ENCODE measurements at places on chromosomes 2 and 18.
A peak's percentile ranks its signal among the peaks of the same experiment; 100 is the strongest.

DNA sequence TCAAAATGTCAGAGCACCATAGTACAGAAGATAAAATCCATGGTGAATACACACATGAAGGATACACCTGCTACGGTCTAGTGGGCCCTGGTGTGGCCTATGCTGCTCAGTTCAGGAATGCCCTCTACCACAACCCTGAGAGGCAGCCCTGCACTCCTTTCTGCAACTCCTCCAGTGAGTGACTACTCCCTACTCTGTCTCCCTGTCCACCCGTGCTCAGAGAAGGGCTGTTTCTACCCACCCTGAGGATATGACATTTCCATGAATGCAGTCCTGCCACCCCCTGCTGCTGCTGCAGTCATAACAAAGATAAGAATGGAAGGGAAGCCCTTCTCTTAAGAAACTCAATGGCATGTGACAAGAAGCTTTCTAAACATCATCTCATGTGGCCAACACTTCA lies 137.0 kb downstream of the EN1 start:
- no peak for DNase-seq

GRCh38 chr18:10296491-10296890 lies 157.9 kb upstream of the APCDD1 start:
- DNase-seq: no peak

GRCh38 chr2:26399771-26400376 lies 1.8 kb upstream of the DRC1 start:
- no peak for DNase-seq

- no peak for DNase-seq
These were observed 58.6 kb downstream of the KCNG2 start for GRCh38 chr18:79856119-79857007.

- no peak for DNase-seq
These were observed 197.8 kb downstream of the CTIF start for GRCh38 chr18:48736321-48737260.

- no peak for DNase-seq
These were observed 313.0 kb upstream of the NRXN1 start for GRCh38 chr2:51344886-51345285.

DNA sequence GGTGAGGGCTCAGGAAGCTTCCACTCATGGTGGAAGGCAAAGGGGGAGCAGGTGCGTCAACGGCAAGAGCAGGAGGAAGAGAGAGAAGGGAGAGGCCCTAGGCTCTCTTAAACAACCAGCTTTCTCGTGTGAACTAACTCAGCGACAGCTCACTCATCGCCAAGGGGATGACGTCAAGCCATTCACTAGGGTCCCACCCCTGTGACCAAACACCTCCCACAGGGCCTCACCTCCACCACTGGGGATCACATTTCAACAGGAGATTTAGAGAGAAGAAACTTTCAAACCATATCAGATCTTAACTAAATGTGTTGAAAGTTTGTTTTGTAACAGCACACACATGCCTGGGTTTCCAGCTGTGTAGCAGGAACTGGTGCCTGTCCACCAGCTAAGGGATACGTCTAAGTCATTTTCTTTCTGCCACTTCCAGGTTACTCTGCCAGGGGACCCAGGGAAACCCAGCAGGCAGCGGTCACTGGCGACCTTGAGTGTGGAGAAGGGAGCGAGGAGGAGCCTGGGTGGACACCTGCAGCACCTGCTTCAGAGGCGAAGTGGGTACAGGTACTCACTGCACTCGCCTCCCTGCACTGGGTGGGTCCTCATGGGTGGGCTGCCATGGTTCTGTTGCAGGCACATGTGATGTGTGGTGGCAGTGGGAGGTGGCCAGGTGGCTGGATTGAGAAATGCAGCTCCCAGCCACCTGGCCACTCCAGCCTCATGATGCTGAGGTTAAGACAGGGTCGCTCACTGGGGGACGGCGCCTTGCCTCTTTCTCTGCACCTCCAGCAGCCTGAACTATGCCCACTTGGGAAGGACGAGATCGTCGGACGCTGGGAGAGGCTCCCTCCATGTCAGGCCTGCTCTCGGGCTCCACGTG lies 8.4 kb upstream of the GPC1 start:
- DNase-seq: no peak

DNA sequence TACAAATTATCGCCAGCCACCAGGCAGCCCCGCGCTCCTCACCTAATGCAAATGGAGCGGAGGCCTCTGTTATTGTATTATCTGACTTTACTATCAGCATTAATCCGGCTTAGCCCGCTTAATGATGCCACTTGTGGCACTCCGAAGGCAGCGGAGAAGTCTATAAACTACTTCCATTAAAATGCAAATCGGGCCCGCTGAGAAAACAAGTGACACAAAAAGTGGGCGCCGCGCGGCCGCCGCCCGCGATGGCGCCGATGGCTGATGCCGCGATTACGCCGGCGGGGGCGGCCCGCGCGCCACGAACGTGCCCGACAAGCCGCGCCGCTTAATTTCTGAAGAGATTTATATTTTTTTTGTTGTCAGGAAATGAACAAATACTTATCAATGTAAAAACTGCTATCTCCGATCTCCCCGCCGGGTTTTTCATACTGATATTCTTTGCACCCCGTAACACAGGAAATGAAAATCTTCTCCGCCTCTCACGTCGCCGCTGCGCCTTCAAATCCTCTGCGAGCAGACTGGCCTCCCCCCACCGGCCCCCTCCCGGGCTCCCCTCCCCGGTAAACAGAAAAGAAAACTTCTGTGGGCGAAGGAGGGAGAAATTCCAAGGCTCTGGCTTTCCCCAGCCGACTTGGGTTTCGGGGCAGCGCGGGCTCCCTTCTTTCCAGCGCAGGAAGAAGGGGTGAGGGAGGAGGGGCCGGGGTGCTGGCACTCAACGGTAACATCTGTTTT lies 221.8 kb downstream of the INSIG2 start:
- DNase-seq: no peak

- DNase-seq: no peak
These were observed 31.5 kb upstream of the TANC1 start for GRCh38 chr2:158936978-158937377.

GRCh38 chr2:200353874-200354273 lies 47.4 kb downstream of the SPATS2L start:
- DNase-seq: no peak

- DNase-seq: no peak
These were observed 270.6 kb downstream of the CELF4 start for GRCh38 chr18:37294951-37295350.

GRCh38 chr2:230900336-230900995 lies 24.6 kb downstream of the GPR55 start:
- DNase-seq: no peak

GRCh38 chr2:203989521-203989920 lies 53.0 kb downstream of the ICOS start:
- DNase-seq: no peak

DNA sequence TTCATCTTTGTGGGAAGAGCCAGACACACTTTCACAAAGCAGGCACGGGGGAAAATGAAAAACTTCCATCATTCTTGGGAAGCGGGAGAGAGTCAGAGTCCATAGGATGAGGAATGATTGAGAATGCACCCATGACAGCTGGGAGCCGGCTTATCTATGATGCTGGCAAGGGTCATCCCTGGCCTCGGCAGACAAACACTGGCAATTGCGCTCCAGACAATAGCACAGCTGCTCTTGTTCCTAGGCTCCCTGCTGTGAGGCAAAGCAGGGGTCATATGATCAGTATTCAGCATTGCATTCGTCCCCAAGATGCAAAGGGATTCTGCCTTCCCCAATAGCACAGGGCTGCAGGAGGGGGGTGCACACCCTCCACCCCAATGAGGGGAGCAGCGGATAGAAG lies 33.0 kb downstream of the CYRIA start:
- DNase-seq: no peak

DNA sequence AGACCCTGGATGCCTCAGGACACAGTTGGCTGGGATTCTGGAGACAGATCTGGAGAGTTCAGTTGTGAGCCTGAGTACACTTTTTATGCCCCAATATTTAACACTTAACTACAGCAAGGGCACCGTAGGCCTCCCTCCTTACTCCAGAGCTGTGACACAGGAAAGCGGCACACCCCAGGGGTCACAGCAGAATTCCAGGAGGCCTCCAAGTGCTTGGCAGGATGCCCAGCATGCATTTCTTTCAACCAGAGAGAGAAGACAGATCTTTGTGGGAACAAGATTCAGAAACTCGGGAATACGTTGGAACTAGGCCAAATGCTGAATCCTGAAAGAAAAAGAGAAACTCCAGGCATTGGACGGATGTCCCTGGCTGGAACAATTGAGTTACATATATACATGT lies 199.2 kb upstream of the NT5C1B start:
- peak; percentile 38 for DNase-seq

DNA sequence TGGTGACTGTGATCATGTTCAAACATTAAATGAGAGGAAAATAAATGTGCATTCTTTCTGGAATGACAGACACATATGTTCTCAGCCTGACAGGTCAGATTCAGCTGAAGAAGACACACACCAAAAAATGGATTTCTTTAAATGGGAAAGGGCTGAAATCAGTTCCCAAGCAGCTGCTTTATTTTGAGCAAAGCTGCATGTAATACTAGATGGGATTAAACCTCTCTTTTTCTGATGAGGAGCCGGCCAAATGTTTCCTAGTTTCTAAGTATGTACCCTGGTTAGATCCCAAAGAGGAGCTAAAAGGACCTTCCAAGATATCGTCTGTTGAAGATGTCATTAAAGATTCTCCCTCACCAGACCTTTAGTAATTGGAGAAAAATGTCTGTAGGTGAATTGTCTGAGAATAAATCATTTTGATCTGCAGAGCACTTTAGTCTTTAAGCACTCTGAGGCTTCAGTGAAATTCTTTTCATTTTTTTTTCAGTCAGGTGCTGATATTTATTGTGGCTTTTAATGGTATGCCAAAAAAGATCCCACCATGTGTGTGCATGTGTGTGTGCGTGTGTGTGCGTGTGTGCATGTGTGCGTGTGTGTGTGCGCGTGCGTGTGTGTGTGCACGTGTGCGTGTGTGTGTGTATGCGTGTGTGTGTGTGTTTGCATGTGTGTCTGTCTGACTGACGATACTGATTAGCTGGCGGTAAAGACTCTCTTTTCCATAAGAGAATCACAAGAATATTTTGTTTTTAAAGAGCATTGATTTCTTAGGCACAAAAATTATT lies 175.8 kb downstream of the IRS1 start:
- no peak for DNase-seq

GRCh38 chr2:70632388-70632787 lies 78.8 kb upstream of the TGFA start:
- no peak for DNase-seq

DNA sequence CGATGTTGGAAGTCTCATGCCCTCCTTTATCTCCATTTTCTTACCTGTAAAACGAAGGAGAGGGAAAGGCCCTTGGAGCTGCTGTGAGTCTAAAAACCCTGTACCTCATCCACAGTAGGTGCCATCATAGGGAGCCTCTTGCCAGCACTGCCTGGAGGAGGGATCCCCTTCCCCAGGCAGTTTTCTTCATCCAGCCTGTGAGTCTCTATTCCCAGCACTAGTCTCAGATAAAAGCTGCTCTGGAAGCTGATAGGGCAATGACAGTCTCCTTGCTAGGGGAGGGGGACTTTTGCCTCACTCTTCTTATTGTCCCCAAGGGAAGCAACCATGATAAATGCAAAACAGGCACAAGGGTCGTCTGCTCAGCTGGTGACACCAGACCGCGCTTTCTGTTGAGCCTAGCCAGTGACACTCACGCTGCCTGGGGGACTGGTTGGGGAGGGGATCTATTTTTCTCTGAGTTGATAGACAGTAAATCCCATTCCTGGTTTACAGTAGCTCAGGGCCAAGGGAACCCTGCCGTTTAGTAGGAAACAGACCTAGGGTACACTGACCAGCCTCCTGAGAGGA lies 139.5 kb upstream of the NABP1 start:
- DNase-seq: no peak

DNA sequence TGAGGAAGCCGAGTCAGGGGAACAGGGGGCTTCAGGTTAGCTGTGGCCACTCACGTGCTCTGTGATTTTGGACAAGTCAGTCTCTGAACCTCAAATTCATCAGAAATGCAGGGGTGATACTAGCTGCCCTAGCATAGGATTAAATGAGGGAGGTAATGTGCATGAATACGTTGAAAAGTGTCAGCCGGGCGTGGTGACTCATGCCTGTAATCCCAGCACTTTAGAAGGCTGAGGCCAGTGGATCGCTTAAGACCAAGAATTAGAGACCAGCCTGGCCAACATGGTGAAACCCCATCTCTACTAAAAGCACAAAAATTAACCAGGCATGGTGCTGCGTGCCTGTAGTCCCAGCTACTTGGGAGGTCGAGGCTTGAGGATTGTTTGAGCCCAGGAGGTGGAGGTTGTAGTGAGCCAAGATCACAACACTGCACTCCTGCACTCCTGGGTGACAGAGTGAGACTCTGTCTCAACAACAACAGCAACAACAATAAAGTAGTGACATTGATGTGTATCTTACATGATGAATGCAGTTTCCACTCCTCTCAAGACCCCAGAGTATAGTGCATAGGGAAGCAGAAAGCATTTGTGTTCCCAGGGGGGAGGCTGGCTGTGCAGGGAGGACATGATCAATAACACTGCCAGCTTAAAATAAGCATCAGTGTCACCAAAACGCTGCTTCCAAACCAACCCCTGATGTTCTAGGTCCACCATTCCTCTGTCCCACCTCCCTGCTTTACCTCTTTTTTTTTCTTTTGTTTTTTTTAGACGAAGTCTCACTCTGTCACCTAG lies 68.8 kb downstream of the HNRNPLL start:
- no peak for DNase-seq

DNA sequence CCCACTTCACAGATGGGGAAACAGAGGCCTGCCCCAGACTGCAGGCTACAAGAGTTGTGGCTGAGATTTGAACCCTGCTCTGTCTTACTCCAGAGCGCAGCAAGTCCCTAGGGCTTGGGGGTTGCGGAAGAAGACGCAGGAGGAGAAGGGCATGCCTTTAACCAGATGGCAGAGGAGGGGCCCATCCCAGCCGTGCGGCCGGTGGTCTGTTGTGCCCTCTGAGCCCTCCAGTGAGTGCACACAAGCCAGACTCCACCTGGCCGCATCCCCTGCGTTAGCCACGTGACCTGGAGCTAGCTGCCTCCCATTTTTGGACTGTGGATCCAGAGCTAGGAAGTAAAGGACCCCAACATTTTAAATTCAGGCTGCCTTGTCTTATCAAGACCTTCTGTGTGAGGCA lies 2.8 kb downstream of the KCNIP3 start:
- DNase-seq: no peak

Measured in heart left ventricle (tissue), 16 donors.